Hypothalamus (tissue), 51 donors: ENCODE measurements at places on chromosomes 7 and 10.

GRCh38 chr7:152867502-152867874 is 107.9 kb downstream of the ACTR3B start:
- DNase-seq, result no peak

GRCh38 chr10:78148961-78149612 is 115.4 kb downstream of the RPS24 start:
- no peak for DNase-seq

DNA sequence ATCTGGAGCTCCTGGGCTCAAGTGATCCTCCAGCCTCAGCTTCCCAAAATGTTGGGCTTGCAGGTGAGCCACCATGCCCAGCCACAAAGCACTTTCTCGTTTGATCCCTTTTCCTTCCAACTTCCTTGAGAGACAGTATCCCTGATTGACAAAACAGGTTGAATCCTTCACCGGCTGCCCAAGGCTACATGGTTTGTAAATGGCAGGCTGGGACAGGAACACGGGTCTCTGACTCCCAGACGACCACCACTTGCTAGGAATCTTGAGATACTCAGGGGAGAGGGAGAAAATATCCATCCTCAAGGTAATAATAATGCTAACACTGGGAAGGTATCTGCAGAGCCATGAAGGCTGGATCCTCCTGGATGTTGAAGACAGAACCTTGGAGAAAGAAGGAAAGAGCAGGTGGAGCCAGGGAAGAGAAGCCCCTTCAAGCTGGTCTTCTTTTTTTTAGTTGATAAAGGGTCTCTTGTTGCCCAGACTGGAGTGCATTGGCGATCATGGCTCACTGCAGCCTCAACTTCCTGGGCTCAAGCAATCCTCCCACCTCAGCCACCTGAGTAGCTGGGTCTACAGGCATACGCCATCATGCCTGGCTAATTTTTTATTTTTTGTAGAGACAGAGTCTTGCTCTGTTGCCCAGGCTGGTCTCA is 19.8 kb downstream of the MMRN2 start:
- no peak for DNase-seq

DNA sequence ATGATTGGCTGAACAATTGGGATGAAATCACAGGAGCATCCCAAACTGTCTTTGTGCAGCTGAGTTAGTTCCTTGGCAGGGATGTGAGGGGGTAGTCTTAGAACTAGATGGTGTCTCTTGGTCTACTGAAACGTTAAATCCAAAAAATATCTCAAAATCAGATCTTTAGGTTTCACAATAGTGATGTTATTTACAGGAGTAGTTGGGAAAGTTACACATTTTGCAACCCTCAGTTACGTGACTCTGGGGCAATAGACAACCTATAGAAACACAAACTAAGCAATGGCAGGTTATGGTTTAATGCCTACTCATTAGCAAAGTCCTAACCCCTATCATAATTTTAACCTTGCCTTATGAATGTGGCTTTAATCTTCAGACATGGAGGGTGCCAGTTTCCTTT is 24.0 kb downstream of the PKD1L1 start:
- DNase-seq, result no peak

GRCh38 chr10:812787-813186 is 118.7 kb downstream of the LARP4B start:
- DNase-seq, result no peak

DNA sequence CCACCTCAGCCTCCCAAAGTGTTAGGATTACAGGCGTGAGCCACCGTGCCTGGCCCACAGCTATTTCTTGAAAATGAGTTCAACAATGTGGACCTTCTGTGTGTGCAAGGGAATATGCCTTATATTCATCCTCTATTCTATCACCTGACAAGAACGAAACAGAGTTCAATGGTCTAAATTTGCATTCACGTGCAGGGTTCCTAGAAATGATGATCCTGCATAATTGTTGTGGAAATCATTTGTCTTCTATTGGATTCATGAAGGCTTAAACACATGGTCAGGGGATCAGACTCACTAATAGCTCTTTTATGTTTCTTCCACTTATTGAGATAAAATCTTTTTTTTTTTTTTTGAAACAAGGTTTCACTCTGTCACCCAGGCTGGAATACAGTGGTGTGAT is 23.7 kb downstream of the PAPSS2 start:
- DNase-seq, result no peak

GRCh38 chr7:2115760-2116447 is 116.8 kb downstream of the MAD1L1 start:
- peak; percentile 12 for DNase-seq

DNA sequence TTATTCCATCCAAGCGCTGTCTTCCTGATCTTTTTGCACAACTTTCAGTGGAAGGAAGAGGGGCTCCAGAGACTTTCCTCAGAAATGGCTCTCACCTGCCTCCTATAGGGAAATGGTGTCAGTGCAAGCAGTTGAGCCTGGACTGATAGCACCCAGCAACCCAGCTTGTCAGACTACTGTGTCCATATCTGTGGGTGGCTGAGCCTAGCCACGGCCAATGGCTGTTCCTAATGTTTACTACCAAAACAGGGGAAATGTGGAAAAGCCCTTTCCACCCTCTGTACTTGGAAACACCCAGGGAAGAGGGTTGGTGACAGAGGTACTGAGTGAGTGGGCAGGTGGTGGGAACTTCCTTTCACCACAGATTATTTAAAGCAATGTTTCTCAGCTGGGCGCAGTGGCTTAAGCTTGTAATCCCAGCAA is 4.3 kb upstream of the YKT6 start:
- DNase-seq, result peak; percentile 29

DNA sequence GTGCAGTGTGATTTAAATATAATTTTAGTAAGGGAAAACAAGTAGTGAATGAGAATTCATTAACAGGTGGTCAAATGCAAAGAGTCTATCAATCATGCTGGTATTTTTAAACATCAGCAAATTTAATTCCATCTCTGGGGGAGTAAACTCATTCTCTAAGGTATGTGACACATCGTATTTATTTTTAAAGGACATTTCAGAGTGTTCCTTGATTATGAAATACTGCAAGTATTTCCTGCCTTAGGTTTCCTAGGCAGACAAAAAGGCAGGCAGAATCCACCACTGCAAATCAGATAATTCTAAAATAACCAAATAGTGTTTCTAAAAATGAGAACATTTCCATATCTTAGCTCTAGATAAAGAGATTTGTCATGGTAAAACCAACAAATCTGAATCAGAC is 193.8 kb downstream of the LRRTM3 start:
- DNase-seq, result no peak

- peak; percentile 32 for DNase-seq
Observed at GRCh38 chr10:15084502-15084922, 4.1 kb downstream of the ACBD7 start.

GRCh38 chr10:96505150-96506136 is 8.3 kb downstream of the TLL2 start:
- no peak for DNase-seq

DNA sequence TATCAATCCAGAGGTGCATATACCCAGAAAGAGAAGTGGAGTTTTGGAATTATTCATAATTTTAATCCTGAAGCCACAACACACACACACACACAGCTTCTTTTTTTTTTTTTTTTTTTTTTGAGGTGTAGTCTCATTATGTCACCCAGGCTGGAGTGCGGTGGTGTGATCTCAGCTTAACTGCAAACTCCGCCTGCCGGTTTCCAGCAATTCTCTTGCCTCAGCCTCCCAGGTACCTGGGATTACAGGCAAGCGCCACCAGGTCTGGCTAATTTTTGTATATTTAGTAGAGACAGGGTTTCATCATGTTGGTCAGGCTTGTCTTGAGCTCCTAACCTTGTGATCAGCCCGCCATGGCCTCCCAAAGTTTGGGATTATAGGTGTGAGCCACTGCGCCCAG is 35.4 kb downstream of the TET1 start:
- DNase-seq, result no peak

DNA sequence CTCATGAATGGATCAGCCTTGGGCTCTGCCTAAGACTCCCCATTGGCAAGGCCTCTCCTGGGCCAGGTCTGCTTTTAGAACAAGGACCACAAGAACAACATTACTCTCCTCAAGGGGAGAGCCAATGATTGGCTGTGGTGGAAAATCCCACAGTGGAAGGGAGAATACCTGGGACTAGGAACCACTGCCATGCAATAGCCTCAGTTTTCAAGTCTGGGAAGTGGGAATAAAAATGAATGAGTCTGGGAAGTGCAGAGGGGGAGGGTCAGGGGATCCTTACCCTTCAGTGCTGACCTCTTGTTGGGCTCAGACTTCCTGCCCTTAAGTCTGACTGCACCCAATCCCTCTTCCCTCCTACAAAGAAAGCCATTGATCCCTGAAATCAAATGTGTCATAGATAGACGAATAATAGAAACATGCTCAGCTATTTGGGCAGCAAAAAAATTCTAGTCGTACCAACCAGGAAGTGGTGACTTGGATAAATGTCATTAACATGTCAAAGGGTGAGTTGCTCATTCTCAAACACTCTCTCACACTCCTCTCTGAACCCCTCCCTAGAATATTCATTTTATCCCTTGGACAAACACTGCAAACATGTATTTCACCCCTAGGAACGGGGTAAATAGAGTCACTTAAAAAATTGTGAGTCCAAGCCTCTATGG is 123.6 kb downstream of the SH3PXD2A start:
- no peak for DNase-seq
